Right ventricle myocardium superior (tissue), 1 donor: ENCODE measurements at places on chromosomes 11 and 22.
A peak's percentile ranks its signal among the peaks of the same experiment; 100 is the strongest.

DNA sequence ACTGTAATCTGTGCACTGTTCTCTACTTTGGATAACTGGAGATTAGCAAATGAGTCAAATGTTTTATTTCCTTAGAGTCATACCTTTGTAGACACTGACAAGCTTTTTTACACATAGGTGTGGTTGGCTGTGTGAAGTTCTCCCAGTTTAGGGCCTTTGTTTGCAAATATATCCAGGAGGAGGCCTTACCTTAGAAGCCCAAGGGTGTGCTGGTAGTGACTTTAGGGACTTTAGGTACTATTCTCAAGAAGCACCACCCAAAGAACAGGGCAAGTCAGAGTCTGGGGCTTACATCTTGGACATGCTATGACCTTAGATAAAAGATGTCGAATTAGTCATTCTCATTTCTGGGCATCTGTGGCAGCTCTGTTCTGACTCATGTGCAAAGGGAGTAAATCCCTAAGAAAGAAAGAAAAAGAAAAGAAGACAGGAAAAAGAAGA lies 4.8 kb upstream of the FAR1 start:
- DNase-seq = no peak

- DNase-seq = peak; percentile 60
Observed at GRCh38 chr11:10770626-10771254, 19.7 kb downstream of the CTR9 start.

DNA sequence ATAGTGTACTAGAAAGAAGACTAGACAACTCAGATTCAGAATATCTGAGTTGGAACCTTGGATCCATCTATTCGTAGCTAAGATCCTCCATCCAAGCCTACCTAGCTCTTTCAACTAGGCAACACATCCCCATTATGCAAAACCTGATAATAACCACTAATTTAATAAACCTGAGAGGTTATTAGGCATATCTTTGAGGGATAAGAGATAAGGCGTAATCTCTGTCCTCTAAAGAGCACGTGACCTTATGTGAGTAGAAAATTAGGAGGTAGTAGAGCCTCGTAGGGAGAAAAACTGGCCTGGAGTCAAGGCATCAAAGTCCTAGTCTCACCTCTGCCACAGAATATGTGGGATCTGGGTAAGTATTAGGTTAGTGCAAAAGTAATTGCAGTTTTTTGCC lies 87.8 kb downstream of the FAM168A start:
- DNase-seq = no peak

- no peak for DNase-seq
Observed at GRCh38 chr11:123559523-123559955, 94.9 kb downstream of the SCN3B start.

DNA sequence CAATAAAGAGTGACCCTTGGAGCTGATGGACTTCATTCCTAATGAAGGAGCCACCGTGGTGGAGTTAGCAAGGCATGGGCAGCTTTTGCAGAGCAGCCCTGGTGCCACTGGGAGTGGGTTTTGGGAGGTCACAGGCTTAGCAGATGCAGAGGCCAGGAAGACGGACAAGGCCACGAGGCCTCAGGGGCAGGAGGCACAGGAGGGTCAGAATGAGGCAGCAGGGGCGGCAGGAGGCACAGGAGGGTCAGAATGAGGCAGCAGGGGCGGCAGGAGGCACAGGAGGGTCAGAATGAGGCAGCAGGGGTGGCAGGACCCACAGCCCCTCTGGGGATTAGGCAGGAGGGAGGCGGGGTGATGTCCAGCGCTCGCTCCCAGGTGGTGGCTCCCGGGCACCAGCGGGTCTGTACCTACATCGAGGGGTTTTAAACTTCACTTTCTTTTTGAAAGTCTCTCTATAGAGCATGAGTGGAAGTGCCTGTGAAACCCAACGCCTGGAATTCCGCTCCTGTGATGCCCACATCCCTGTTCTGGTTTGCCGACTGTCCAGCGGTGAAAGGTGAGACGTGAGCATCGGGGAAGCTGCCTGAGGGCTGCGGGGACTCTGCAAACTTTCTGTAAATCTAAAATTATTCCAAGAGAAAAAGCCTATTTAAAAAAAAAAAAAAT lies 521.6 kb downstream of the BRD1 start:
- no peak for DNase-seq

DNA sequence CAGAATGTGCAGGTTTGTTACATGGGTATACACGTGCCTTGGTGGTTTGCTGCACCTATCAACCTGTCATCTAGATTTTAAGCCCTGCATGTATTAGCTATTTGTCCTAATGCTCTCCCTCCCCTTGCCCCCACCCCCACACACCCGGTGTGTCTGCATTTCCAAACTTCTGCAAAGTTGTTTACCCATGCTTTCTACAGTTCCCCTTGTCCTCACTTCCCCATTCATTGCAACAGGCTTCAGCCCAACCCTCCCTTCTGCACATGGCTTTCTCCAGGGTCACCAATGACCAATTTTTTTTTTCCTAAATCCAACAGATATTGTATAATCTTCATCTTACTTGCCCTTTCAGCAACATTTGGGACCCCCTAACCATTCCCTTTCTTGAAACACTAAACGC lies 32.0 kb upstream of the NUP50 start:
- peak; percentile 66 for DNase-seq

GRCh38 chr22:44256556-44257485 lies 55.9 kb downstream of the SHISAL1 start:
- no peak for DNase-seq

DNA sequence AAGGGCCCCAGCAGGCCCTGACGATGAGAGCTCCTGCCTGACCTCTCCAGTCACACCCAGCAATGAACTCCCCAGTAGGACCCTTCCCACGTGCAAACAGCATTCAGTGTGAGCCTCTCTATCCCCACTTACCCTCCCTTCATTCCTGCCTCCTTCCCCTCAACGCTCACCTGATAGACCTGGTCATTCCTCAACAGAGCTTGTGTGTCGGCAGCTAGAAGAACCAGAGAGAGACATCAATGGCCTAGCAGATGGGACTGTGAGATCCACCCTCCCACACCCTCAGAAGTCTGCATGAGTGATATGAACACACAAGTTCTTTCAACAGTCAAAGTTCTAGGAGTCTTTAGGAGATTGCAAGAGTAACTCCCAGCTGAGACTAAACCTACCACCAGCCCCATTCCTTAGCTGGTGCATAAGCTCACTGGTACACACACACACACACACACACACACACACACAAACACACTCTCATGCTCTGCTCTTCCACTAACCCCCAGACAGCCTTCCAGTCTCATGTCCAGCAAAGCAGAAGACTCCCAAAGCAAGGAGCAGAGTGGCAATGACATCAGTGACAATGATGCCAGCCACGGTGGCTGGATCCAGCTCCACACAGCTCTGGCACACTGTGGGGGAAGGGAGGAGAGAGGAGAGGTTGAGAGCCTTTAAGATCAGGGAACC lies 3.1 kb downstream of the CD3D start:
- DNase-seq = no peak

- peak; percentile 64 for DNase-seq
Observed at GRCh38 chr22:50296658-50297490, 10.6 kb downstream of the PLXNB2 start.

DNA sequence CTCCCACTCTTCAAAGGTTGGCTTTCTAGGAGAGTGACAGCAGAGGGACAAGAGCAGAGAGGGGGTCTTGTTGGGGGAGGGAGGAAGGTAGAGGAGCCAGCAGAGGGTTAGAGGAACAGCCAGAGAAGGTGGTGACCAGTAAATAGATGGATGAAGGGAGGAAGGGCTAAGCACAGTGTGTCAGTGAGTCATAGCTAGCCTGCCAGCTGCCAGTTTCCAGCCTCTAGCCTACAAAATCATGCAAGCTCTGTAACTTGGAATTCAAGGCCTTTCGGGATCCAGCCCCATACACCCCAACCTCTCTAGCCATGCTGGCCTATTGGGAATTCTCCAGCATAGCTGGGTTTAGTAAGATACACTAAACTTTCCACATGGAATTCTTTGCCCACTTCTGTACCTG lies 147.4 kb upstream of the TEAD1 start:
- no peak for DNase-seq

DNA sequence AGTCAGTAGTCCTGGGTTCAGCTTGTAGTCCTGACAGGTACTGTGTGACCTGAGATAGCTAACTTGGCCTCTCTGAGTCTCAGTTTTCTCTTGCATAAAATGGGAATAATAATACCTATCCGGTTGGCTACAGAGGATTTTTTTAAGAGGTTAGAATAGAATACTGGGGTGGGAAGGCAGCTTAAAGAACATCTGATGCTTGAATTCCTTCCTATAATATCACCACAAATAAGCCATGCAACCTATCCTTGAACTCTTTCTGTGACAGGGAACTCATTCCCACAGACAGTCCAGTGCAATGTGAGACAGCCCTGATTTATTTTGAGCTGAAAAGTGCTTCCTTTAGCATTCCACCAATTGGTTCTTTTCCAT lies 110.1 kb downstream of the CCDC81 start:
- no peak for DNase-seq

GRCh38 chr11:121763526-121763925 lies 310.8 kb upstream of the SORL1-AS1 start:
- no peak for DNase-seq

DNA sequence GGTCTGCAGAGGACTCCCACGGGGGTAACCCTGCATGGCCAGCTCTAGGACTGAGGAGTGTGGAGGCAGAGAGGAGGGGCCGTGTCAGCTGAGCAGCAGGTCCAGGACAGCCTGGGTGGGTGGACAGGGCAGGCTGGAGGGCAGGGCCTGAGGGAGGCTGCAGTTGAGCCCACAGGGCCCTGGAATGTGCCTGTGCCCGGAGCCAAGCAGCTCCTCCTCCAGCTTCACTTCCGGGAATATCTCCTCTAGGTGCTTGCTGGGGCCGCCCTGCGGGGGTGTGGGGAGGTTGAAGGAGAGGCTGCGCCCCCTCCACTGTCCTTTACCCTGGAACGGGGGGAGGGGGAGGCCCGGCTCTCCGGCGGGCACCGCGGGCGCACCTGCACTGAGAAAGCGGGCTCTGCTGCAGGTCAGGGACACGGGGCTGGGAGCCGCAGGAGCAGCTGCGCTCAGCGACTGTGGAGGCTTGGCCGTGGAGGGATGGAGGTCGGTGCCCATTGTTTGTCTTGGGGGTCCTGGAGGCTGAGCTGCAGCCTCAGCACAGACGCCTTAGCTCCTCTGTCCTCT lies 1293.2 kb downstream of the BRD1 start:
- no peak for DNase-seq

- DNase-seq = no peak
Observed at GRCh38 chr11:86511086-86511551, 136.4 kb downstream of the CCDC81 start.

- DNase-seq = peak; percentile 69
Observed at GRCh38 chr22:37508431-37508992, 10.7 kb downstream of the CARD10 start.

DNA sequence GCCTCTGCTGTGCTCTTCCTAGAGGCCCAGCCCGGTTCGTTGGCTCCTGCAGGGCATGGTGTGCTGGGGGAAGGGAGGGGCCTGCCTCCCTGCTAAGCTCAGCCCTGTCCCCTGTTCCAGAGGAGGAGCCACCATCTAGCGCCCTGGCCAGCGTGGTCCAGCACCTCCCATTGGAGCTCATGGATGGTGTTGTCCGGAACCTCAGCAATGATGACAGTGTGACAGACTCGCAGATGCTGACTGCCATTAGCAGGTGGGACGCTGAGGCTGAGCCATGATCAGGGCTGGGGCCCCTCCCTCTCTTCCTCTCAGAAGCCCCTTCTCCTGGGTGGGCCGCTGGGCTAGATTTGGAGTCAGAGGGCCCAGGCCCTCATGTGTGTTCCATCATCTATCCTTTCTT lies 9.1 kb downstream of the USP35 start:
- no peak for DNase-seq

DNA sequence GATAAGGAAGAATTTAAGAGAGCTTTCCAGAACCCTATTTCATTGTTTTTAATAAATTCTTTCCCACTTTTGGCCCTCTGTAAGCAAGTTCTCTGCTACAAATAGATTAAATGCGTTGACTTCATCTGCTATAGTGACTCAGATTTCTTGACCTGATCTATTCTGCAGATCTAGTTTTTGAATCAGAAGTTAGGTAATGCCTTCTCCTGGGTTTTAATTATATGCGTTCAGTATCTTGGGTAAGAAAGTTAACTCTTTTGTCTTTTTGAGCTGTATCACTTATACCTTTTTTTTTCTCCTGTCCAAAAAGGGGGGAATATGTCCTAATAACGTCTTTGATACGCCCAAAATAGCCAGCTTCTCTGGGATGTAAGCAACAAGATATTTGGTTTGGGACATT lies 2.4 kb upstream of the HEPHL1 start:
- DNase-seq = no peak

DNA sequence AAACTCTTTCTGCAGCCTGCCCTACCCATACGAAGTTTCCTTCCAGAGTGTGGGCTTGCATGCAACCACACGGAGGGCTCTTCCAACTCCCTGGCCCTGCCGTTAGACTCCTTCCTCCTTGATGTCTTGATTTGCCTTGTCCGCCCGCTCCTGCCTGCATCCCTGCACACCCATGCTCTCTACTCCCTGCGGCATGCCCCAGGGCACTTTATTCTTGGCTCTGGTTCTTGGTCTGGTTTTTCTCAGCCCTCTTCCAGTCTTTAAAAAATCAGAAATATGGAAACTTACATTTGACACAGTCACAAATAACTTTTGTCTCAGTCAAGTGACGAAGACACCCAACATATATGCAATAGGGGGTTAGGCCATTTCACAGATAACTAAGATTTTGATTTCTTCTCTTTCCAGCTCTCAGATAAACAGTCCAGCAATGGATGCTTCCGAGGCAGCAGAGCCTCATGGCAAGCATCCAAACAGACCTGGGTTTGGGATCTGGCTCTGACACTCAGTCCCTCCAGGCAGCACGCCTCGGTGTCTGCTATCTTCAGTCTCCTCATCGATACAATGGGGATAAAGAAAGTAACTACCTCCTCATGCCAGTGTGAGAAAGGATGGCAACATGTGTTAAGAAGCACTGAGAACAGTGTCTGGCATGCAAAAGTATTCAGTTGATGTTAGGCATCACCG lies 15.7 kb upstream of the OPCML start:
- DNase-seq = no peak

- no peak for DNase-seq
Observed at GRCh38 chr22:41931701-41932269, 5.2 kb upstream of the TNFRSF13C start.

GRCh38 chr11:133966172-133966651 lies 9.4 kb upstream of the IGSF9B start:
- no peak for DNase-seq

GRCh38 chr11:69921128-69922014 lies 102.2 kb upstream of the FGF3 start:
- no peak for DNase-seq
